ENCODE measurements at places on chromosomes 16 and 17.

DNA sequence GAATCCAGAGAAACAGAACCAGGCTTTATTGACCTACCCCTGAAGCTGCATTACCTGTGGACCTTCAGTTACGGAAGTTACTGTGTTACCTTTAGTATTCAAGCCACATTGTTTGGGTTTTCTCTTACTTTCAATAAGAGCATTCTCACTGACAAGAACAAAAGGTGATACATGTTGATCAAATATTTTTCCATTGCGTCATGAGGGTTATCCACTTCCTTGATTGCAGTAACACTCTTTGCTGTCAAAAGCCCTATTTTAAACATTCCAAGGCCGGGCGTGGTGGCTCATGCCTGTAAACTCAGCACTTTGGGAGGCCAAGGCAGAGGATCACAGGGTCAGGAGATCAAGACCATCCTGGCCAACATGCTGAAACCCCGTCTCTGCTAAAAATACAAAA lies 28.6 kb upstream of the PAFAH1B1 start:
- no peak for DNase-seq

DNA sequence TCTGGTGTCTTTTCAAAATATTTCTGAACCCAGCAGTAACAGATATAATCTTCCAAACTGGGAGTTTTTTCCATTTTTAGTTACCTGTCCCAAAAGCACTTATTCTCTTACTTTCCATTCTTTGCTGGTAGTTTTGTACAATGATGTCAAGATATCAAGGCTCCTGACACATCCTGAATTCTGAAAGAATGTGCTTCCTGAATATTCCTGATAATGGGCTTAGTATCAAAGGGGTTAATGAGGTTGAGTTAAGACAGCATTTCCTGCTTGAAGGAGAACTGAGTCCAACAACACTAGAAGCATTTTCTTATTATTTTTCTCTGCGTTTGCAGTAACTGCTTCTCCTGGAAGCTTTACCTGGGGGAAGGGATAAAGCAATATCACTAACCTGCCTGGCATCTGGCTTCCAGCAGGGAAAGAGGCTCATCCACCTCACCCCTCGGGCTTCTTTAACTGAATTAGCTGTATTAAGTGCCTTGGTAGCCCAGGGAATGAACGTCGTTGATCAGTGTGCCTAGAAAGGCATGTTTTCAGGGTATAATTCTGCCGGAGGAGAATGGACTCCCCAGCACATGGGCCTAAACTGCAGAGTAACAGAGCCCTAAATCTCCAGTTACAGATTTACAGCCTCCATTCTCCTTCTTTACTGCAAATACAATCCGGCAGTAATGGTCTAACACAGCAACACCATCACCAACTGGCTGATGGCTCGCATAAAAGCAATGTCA lies 134.4 kb downstream of the SNX11 start:
- DNase-seq: no peak

GRCh38 chr17:17121162-17121561 lies 78.9 kb downstream of the MPRIP start:
- no peak for DNase-seq

GRCh38 chr16:90046122-90046970 lies 27.1 kb upstream of the DBNDD1 start:
- DNase-seq: no peak

DNA sequence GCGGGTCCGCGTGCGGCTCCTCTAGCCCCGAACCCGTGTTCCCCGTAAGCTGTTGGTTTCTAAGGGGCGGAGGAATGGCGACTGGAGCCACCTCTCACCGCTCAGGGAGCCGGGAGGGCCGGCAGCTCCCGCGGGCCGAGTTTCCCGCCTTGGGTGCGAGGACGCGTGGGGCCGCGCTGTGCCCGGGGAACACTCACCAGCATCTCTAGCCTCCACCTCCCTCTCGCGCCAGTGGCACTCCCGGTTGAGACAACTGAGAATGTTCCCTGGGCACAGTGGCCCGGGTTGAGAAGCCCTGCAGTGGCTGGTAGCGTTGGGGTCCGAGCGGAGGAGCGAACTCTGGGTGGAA lies 560 bp downstream of the TELO2 start:
- DNase-seq: no peak

- DNase-seq: peak; percentile 25
These were observed 11.2 kb downstream of the PIEZO1 start for GRCh38 chr16:88773812-88774291.

GRCh38 chr16:12262454-12263180 lies 286.1 kb downstream of the SNX29 start:
- DNase-seq: no peak

GRCh38 chr16:53212893-53213223 lies 158.1 kb downstream of the CHD9 start:
- DNase-seq: no peak

DNA sequence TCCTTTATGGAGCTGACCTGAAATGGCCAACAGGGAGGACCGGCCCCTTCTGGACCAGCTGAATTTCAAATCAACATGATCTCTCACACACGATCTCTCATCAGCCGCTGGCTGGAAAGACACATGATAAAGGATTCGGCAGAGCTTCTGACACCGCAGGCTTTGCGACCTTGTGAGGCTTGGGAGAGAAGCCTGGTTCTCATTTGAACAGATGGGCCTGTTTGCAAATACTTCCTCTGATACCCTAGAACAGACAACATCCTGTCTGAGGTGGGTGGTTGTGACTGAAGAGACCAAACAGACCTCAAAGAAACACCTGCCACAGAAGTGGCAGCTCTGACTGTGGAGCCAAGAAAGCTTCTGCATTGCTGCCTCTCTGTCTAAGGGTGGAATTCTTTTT lies 77.9 kb upstream of the SDK2 start:
- no peak for DNase-seq

DNA sequence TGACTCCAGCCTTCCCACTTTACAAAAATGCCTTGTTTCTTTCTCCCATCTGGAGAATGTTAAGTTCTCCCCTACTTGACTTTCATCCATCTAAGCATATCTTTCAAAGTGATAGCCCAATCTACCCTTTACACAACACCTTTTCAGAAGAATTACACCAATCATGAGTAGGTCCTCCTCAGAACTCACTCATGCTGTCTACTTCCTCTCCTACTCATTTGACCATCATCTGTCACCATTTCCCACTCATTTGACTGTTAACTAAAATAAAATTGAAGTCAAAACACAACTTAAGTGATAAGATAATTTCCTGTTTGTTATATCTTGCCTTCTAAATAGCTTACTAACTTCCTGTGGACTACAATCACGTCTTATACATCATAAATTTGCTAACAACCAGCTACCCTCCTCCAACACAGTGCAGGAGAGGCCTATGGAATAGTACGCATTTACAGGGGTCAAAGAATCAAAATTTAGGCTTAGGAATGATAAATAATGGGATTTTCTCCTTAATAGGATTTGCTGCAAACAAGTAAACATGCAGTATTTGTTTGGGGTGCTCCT lies 16.1 kb downstream of the KCNJ16 start:
- DNase-seq: no peak

GRCh38 chr17:68368387-68368786 lies 77.1 kb downstream of the ARSG start:
- DNase-seq: no peak

DNA sequence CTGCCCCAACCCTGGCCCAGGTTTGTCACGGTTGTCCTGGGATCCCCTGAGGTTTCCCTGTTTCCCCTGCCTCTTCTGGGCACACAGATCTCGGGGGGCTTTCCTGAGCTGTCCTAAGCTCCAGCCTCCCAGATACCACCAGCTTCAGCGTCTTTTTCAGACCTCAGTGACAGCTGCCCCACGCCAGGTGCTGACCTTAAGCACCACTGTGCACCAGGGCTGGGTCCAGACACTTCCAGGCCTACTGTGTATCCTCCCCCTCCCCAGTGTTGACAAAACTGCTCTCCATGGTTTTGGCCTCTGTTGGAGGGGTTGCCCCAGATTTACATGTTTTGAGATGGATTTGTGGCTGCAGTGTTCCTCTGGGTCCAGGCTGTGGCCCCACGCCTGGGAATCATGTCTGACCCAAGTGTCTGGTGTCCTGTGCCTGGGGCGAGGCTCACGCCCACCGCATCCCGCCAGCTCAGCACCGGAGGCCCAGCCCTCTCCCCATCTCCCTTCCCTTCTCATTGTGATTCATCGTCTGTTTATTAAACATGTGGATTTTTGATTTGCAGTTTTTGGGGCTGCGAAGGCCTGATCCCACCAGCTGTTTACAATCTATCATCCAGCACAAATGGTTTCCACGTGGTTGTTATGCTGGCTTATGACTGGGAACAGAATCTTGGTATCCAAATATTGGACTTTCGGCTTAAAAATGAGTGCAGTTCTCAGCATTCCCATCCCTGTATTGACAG lies 82.1 kb downstream of the METRNL start:
- no peak for DNase-seq

DNA sequence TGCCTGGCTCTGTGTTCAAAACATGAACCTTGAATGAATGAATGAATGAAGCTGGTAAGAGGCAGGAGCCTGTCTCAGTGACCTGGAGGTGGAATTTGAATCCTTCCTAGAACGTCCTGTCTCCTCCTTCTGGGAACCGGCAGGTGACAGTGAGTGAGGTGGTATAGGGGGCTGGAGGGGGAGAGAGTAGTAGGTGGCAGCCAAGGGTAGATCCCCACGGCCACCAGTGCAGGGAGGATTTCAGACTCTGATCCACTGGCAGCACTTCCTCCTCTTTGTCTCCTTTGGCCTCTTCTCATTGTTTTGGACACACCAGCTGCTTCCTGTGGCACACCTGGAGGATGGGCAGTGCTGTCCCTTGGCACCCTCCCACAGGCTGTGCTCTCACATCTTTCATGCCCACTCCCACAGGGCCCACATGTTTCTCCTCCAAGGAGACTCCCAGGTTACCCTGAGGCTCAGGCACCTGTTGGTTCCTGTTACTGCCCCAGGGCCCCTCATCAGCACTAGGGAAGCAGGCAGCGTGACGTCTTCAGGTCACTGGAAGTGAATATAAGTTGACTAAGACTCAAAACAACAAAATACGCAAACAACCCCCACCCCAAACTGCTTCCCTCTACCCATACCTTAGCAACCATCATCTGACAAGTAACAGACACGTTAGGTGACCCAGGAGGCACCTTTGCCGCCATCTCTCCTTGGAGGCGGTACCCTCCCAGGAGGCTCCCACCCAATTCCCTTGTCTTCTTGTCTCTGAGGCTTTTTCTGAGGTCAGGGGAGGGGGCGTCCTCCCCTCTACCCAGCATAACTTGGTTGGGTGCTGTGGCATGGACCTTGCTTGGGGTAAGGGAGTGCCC lies 84.6 kb downstream of the N4BP1 start:
- no peak for DNase-seq

GRCh38 chr17:16439303-16439791 lies 24.0 kb downstream of the TRPV2 start:
- no peak for DNase-seq

DNA sequence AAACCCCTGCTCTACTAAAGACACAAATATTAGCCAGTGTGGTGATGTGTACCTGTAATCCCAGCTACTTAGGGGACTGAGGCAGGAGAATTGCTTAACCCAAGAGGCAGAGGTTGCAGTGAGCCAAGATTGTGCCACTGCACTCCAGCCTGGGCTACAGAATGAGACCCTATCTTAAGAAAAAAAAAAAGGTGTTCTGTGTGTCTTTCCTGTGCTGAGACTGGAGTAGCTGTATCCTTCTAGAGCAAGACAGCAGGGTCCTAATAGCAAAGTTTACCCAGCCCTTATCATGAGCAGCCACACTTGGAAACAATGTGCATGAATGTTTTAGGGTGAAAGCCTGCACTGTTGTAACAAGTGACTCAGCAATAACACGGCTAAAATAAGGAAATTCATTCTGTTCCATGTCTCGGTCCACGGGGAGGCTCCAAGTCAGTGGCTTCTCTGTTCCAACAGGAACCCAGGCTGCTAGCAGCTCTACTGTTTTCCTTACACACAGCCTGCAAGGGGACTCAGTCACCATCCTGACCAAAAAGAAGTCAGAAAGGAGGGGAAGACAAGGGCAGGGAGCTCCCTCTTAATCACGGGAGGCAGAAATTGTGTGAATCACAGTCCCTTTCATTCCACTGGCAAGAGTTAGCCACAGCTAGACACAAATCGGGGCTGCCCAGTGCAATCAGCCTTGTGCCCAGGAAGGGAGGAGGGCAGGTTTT lies 7.1 kb upstream of the SLC5A11 start:
- peak; percentile 42 for DNase-seq

- no peak for DNase-seq
These were observed 616 bp downstream of the PTX4 start for GRCh38 chr16:1488054-1488601.
